Stimulated activated CD8-positive, alpha-beta memory T cell treated with anti-CD3 and anti-CD28 coated beads, Interleukin-15, amount 100 ng/mL, for 1 hour (primary cell): ENCODE measurements at places on chromosomes 13 and 19.

DNA sequence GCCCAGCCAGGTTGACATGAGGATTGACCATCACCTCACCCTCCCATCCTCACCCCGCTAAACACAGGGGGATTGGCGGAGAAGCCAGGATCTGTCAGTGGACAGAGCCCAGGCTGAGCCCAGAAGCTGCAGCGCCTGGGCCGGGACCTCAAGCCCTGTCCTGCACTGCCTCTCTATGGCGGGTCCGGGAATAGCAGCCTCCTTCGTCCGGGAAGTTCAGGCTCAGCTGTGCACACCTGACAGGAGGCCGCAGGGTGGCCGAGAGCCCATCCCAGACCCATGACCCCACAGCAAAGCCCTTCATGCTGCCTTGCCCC lies 67.8 kb downstream of the SPACA7 start:
- no peak for DNase-seq

- no peak for DNase-seq
These were observed 2.0 kb downstream of the ZNF823 start for GRCh38 chr19:11736696-11737095.

DNA sequence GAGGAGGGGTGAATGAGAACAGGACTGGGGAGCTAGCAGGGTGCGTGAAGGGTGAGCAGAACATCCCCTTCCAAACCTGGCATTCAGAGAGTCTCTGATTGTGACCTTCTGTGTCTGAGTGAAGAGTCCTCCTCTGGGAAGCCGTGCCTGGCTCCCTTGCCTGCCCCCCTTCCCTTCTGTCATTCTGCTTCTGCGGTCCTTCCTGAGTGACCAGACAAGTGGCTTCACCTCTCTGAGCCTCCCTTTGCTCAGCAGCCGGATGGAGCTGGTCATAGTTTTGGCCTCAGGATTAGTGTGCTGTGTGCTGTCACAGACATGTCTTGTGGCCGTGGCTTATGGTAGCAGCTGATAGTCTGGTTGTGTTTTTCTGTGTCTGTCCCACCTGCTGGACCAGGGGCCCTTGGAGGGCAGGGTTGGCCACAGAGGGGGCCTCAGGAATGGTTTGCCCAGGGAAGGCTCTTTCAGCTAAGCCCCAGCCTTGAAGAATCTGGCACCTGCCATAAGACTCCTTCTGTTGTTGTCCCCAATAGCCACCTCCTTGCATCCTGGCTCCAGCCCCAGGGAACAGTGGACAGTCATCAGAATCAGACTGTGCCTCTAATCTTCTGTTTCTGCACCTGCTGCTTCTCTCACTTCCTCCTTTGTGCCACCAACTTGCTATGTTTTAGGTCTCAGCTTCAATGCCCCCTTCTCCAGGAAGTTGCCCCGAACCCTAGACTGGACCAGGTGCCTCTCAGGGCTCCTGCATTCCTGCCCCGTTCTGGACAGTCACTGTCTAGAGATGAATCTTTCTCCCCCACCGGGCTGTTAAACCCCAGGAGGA lies 5.9 kb downstream of the CLPTM1 start:
- DNase-seq: no peak

DNA sequence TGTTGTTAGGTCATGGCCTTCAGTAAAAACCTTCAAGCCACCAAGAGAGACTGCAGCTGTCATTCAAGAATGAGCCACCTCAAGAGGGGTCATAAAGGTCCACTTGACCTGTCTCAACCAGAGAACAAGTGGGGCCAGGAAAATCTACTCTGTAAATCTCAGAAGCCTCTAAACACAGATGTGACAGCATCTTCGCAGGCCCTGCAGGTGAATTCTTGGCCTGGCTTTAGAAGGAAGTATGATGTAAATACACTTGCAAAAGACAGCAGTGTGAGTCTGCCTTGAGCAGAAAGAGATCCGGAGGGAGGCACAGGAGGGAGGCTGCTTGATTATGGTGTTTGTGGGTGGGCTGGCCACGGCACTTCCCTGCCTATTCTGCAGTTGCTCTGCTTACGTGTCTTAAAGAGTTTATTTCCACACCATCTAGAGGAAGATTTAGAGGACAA lies 1082.9 kb downstream of the UQCRFS1 start:
- DNase-seq: no peak

DNA sequence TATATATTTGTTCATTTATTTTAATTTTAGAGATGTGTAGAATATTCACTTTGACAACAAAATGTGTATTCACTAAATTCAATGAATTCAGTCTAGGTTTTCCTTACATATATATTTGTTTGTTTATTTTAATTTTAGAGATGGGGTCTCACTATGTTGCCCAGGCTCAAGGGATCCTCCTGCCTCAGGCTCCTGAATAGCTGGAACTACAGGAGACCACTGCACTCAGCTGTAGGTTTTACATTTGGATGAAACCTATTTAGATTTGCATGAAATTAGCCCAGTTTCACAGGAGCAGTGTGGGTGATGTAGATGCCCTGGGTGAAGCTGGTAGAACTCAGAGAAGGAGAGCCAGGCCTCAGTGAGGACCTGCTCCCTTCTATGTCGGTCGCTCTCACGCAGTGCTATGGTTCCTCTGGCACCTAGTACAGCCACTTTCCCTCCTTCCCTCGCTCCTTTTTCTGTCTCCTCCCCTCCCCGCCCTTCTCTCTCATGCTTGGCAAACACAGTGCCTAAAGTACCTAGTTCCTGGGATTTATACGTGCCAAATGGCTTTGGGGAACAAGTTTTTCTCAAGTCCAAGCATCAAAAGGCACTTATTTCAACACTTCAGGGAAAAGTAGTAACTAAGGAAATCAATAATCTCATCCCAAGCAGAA lies 14.7 kb upstream of the HMGB1 start:
- no peak for DNase-seq

- DNase-seq: no peak
These were observed 101.2 kb downstream of the WASF3 start for GRCh38 chr13:26658448-26659385.
